Esophagus squamous epithelium (tissue), 5 donors: ENCODE measurements at places on chromosomes 12 and 14.

- DNase-seq, result no peak
Measured at GRCh38 chr12:3580094-3580749, 89.2 kb downstream of the PRMT8 start.

GRCh38 chr12:63870838-63871237 is 26.3 kb downstream of the SRGAP1 start:
- DNase-seq, result no peak

GRCh38 chr12:172732-173161 is 41.2 kb downstream of the SLC6A12 start:
- no peak for DNase-seq

DNA sequence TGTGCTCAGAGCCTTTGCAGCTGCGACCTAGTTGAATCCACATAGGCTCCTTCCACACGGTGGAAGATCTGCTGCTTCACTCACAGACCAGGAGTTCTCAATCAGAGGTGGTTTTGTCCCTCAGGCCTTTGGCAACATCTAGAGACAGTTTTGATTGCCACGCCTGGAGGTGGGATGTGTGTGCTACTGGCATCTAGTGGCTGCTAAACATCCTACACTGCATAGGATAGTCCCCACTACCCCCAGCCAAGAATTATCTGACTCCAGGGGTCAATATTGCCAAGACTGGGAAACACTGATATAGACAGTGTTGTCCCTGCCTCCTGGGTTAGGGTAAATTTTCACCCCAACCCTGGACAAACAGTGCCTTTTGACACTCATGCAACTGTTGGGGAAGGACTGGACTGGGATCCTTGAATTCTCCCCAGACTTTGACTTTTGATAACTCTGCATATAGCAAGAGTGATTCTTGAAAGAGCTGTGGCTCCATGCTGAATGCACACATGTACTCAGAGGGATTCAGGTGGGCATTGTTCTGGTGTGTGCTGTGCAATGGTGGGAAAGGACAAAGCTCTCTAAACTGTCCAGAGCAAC is 39.8 kb downstream of the BAZ2A start:
- DNase-seq, result no peak

- DNase-seq, result no peak
Measured at GRCh38 chr14:68786491-68787091, 6.3 kb downstream of the ZFP36L1 start.

GRCh38 chr14:23863836-23864235 is 89.7 kb upstream of the DHRS4 start:
- DNase-seq, result no peak

DNA sequence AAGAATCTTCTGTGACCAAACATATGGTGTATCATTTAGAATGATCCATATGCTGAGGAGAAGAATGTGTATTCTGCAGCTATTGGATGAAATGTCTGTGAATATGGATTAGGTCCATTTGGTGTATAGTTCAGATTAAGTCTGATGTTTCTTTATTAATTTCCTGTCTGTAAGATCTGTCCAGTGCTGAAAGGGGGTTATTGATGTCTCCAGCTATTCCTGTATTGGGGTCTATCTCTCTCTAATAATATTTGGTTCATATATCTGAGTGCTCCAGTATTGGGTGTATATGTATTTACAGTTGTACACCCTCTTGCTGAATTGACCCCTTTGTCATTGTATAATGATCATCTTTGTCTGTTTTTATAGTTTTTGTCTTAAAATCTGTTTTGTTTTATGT is 33.5 kb downstream of the SLC38A2 start:
- no peak for DNase-seq

- DNase-seq, result no peak
Measured at GRCh38 chr14:65211341-65211987, 109.1 kb upstream of the MAX start.

DNA sequence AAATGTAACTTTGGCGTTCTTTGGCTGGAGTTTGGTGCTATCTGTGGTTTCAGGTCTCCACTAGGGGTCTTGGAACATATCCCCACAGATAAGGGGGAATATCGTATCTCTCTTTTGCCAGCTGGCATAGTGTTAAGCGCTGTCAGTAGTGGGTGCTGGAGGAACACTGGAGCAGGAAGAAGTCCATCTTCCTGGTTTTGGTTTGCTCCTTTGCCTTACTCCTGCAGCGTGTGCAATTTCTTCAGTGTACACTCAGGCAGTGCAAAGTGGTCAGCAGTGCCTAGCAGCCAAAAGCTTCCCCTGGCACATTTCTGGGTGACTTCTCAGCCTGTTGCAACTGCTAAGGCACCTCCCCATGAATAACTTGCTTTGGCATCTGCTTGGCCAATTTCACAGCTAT is 11.7 kb upstream of the RIPK3 start:
- no peak for DNase-seq

- DNase-seq, result no peak
Measured at GRCh38 chr14:52583544-52583943, 30.9 kb downstream of the GPR137C start.
